ENCODE measurements at places on chromosomes 1 and 21.

- DNase-seq, result no peak
Observed at GRCh38 chr1:30329802-30330557, 393.4 kb downstream of the MATN1 start.

- DNase-seq, result no peak
Observed at GRCh38 chr1:116854716-116855115, 55.0 kb upstream of the PTGFRN start.

DNA sequence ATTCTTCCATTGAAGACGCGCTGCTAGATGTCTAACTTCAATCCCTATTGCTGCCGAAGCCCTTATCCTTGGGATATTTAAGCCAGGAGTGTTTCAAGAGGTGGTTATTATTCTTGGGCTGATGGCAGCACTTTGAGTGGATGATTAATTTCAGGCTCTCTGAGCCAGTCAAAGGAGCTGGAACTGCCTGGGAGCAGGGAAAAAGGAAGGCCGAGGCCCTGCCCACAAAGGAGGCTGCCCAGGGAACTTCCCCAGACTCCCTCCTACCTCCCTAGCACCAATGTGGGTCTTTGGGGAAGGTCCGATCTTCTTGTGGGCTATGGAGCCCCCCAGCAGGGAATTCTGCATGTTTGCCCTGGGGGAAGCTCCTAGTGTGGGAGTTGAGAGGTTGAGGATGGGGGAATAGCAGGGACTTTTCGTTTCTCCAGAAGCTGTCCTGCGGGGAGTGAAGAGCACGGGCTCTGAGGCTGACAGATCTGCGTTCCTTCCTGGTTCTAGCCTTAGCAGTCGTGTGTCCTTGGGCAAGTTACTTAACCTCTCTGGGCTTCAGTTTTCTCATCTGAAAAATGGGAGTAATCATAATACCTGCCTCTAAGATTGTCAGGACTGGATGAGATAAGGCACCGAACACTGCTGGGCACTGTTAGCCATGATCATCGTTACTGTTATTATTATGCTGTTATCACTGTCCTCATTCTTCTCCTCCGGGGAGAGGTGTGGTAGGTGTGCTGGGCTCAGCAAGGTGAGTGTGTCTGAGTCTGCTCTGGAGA, 6.3 kb downstream of the KCNQ4 start:
- DNase-seq, result no peak

- no peak for DNase-seq
Observed at GRCh38 chr21:25742900-25743299, 8.1 kb downstream of the GABPA start.

GRCh38 chr1:232445361-232446106, 184.4 kb downstream of the SIPA1L2 start:
- no peak for DNase-seq

DNA sequence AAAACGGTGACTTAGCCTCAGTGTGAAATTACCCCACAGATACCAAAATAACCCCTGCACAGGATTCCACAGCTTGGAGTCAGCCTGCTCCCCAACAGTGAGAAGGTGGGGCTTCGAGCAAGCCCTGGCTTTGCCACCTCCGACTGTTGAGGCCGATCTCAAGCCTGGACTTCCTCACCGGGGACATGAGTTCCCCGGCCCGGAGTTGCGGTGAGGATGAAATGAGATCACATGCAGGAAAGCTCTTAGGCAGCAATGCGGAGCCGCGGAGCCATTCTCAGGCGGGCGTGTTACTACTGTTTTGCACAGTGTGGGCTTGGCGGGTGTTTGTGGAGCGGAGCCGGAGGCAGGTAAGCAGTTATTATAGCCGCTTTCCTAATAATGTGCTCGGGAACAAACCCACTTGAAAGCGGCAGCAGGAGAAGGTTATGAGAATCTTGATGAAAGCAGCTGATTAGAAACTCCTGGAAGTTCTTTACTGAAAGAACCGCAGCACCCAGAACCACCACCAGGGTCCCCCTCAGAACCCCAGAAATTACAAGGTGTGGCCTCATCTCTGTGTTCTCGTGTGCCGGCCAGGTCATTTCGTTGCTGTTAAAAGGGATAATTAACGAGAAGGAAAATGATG, 3.9 kb upstream of the CLSTN1 start:
- DNase-seq, result no peak

- DNase-seq, result no peak
Observed at GRCh38 chr21:43001316-43001715, 27.0 kb downstream of the PKNOX1 start.

DNA sequence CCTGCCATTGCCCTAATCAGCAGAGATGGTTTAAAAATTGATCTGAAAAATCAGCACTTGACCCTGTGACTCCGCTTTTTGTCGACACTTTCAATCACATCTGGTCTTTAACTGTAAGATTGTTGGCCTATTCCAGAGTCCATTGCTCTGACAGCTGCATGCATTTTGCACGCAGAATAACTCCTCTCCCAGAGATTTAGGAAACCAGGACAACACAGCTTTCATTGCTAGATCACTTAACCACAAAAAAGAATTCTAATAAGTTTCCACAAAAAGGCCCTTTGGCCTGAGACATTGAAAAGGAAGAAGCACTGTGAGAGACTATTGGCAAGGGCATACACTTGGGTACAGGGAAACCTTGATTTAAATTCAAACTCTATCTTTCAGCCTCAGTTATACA, 373.1 kb downstream of the TGFB2 start:
- DNase-seq, result peak; percentile 25

DNA sequence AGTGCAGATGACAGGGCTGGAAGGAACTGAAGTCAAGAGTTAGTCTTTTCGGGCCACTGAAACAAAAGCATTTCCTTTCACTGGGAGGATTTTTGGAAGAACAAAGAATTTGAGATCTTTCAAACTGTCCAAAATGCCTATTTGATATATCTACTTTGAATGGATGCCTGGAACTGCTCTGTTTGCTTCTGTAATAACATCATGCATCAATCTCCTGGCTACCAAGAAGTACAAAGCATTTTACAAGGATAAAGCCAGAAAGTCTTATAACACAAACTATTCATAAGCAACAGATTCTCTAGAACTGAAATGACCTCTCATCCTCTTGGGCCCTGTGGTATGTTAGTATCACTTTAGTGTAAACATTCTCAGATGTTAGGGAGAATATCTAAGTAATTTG, 18.2 kb upstream of the RHOU start:
- DNase-seq, result no peak

DNA sequence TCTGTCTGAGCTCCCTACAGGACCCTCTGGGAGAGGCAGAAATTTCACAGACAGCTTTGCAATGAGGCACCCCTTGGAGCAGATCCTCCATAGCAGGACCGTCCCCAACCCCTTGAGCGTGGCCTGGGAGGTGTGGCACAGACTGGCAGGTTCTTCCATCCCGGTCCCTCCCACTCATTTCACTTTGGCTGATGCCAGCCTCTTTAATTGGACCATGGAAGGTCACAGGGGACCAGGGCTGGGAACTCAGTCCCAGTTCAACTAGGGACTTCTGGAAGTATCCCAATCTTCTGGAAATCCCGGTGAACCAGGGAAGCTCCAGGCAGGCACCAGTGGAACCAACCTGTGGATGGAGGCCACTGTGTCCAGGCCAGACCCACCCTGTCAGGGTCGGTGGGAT, 83.7 kb downstream of the SPSB1 start:
- DNase-seq, result no peak

DNA sequence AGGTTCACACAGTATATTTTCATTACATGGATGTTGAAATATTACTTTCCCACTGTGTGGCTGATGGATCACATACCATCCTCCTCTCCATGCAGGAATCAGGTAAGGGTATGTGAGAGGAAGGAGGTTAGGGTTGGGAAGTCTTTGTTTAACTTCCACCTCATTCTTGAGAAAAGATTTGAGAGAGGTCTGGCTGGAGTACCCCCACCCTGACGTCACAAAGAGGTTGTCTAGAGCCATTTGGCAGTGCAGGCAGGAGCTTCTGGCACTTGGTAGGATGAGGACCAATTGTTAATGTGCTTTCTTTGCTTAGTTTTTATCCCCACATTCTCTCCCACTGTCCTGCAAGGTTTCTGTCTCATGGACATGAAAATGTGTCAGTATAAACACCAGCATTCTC, 356.6 kb downstream of the DSCAM start:
- no peak for DNase-seq

- no peak for DNase-seq
Observed at GRCh38 chr1:11365744-11366387, 92.9 kb downstream of the UBIAD1 start.

- no peak for DNase-seq
Observed at GRCh38 chr1:31790641-31791091, 25.2 kb downstream of the SPOCD1 start.

- no peak for DNase-seq
Observed at GRCh38 chr1:75034376-75034775, 99.8 kb upstream of the LHX8 start.

DNA sequence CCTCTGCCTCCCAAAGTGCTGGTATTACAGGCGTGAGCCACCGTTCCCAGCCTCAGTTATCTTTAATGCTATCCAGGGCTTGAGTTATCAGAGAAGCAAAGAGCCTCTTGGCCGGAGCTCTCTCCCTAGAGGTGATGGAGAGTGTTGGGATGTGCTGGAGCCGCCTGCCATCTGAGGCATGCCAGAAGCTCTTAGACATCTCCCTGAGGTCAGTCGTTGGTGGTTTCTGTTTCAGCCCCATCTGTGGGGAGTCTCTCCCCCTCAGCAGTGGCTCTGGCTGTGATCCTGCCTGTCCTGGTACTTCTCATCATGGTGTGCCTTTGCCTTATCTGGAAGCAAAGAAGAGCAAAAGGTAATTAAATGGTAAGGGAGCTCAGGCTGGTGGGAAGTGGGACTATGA, 11.6 kb upstream of the ZNF691 start:
- no peak for DNase-seq

- no peak for DNase-seq
Observed at GRCh38 chr1:36068866-36069265, 15.0 kb upstream of the TEKT2 start.

DNA sequence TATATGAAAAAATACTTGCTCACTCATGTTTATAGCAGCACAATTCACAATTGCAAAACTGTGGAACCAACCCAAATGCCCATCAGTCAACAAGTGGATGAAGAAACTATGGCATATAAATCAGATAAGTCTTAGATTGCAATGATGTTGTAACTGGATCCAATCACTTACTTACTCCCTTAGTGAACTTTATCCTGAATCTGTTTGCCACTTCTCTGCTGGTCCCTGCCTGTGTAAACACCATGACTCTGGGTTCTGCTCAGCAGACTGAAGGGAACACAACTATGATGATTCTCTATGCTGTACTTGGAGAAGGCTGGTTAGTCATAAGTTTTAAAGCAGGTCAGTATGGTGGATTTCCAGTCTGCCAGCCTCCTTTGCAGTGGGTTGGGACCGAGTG, 391.2 kb downstream of the RWDD3 start:
- no peak for DNase-seq

DNA sequence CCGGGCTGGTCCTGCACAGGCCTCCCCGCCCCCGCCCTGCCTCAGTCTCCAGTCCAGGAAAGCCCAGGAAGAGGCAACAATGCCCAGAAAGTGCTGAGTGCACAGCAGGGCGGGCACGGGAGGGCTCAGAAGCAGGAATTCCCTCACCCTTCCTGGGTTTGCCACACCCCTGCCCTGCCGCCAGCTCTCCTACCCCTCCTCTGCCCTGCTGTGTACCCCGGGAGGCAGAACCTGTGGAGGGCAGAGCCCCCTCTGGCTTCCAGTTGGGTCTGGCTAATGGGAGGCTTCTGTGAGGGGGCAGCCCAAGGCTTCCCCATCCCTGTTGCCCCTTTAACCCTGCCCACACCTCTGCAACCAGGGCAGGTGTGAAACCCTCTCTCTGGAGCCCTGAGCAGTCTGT, 47.5 kb upstream of the CSF3R start:
- DNase-seq, result no peak

DNA sequence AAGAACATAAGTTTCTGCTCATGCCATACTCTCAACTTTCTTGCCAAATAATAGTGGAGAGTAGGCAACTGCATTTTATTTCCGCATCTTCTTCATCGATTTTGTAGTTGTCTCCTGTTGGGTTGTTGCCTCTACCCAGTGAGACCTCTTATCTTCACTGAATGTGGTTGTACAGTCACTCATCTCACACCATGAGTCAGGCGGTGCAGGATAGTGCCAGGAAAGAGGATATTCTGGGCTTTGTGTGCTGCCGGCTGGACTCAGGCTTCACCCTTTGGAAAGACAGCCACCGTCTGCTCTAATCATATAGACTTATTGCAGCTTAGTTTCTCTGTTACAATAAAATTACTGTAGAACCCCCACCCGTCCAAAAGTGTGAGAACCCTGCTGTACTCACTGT, 154.3 kb upstream of the USP24 start:
- no peak for DNase-seq

- DNase-seq, result peak; percentile 31
Observed at GRCh38 chr1:225554216-225554812, 98.6 kb downstream of the ENAH start.

GRCh38 chr1:25055324-25055780, 125.3 kb upstream of the RUNX3 start:
- no peak for DNase-seq

DNA sequence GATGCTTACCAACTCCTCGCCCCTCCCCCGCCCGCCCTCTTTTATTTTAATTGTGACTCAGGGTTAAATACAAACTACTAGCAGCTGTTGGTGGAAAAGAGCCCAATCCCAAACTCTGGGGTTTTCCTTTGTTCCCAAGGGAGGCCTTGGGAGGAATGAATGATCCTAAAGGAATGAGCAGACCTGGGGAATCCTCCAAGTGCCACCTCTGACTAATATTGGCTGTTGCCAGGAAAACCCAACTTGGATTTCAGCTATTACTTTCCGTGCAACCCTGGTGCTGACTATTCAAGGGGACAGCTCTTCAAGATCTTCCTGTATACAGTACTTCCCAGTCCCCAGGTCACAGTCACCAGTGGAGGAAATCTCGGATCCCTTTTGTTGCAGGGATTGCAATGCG, 1.3 kb upstream of the S100A10 start:
- peak; percentile 100 for DNase-seq

GRCh38 chr1:982765-983436, 1.0 kb upstream of the PERM1 start:
- DNase-seq, result no peak

- DNase-seq, result peak; percentile 2
Observed at GRCh38 chr1:55127827-55128343, 87.3 kb downstream of the USP24 start.

GRCh38 chr1:236565530-236565929, 38.8 kb downstream of the HEATR1 start:
- DNase-seq, result peak; percentile 4

Measured in fibroblast of skin of right quadriceps (primary cell).